CD4-positive, alpha-beta T cell treated with Interleukin-17A for 1 hour (primary cell): ENCODE measurements at places on chromosomes 4 and X.

DNA sequence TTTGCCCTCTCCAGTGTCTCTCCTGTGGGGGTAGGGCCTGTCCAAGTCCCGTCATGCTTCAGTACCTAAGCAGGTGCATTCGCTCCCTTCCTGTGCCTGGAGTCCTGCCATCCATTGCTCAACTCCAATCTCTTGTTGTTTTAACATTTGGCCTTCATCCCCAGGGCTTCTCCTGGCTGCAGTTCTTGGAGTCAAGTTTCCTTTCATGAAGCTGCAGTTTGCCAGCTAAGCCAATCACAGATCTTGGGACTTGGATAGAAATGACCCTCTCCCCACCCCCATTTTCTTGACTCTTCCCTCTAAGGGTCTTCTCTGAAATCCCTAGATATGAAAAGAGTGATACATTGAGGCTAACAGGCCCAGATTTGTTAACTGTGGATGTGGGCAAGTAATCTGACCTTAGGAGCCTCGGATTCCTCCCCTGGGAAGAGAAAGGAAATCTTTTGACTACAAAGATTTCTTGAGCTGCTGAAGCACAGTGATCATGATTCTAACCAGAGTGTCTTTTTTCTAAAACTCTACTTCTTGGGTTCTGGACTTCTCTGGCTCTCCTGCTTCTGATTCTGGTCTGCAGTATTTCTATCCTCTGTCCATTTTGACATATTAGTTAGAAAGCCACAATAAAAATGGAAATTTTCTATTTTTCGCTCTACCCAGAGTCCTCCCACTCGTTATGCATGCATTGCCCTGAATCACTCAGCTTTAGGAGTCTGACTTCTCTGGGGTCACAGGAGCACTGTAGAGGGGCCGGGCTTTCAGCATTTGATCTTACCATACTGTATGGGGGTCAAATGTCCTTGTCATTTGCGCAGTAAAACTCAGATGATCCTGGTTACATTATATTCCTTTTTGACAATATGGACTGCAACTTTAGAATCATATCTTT is 61.0 kb downstream of the CHRNA9 start:
- no peak for DNase-seq

DNA sequence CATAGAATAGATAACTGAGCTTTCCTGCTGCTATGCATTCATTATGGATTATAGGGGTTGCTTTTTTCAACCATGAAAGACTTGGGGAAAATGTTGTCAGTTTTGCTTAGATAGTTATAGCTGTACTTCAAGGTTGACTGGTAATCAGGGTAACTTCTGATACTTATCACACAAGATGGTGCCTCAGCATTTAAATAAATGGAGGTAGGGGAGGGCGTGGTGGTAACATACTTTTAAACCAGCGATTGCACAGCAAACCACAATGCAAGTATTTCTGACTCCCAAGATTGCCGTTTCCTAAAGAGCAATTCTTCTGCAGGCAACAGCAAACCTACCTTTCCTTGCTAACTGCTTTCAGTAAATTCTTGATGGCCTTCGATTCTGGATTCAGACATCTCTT is 1.3 kb downstream of the CXCL10 start:
- no peak for DNase-seq

- no peak for DNase-seq
Observed at GRCh38 chr4:70760662-70761061, 38.9 kb downstream of the RUFY3 start.

DNA sequence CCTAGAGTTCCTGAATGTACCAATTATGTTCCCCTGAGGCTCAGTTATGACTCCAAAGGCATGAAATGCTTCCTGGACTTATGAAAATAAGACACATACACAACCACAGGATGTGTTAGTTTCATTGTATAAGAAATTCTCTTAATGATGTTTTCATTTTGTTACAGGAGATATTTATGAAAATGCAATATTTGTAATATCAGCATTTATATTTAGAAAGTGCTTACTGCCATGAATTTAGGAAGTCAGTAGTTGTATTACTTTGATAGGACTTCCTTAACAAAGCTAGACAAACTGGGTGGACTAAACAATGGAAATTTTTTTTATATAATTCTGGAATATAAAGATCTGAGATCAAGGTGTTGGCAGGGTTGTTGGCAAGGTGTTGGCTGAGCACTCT is 572.1 kb upstream of the IGFBP7 start:
- DNase-seq = no peak

GRCh38 chr4:128711361-128711760 is 98.1 kb upstream of the JADE1 start:
- DNase-seq = no peak

DNA sequence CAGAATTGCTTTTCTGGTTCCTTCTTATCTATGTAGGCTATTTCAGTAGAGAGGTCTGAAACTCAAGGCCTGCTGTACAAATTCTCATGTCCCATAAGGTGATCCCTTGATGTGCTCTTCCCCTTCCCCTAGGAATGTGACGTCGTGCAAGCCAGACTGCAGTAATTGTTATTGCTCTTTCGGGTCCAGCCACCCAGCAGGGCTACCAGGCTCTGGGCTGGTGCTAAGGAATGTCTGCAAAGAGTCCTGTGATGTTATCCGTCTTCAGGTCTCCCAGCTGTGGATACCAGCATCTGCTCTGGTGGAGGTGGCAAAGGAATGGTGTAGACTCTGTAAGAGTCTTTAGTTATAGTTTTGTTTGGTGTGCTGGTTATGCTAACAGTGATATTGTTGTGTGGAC is 378.7 kb downstream of the C4orf33 start:
- no peak for DNase-seq

GRCh38 chr4:91758487-91758886 is 545.3 kb upstream of the GRID2 start:
- no peak for DNase-seq

GRCh38 chrX:12657433-12657832 is 133.8 kb upstream of the PRPS2 start:
- DNase-seq = no peak

DNA sequence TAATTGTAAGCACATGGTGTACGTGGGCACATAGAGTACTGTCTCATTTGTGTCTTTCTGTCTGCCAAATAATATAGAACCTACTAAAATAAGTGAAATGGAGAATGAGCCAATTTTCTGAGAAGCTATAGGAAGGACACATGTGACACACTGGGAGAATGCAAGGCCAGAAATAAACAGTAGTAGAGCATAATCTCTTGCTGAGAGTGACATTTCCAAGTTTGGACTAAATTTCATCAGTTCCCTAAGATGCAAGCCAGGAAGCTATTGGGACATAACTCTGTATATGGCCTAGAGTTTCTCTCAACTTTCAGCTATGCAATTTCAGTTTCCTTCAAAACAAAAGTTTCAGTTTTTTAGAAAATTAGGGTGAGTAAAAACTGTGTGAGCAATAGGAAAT is 638.7 kb downstream of the PCDH18 start:
- DNase-seq = no peak

GRCh38 chrX:100649550-100650356 is 5.8 kb downstream of the SRPX2 start:
- no peak for DNase-seq

GRCh38 chr4:6520978-6521377 is 48.6 kb upstream of the PPP2R2C start:
- no peak for DNase-seq

- DNase-seq = no peak
Observed at GRCh38 chrX:47611926-47612325, 7.7 kb downstream of the SYN1 start.

GRCh38 chr4:110108960-110109359 is 89.5 kb downstream of the ELOVL6 start:
- no peak for DNase-seq

GRCh38 chrX:50677789-50678188 is 136.2 kb downstream of the SHROOM4 start:
- DNase-seq = no peak

- no peak for DNase-seq
Observed at GRCh38 chr4:44961001-44961755, 234.8 kb upstream of the GNPDA2 start.

DNA sequence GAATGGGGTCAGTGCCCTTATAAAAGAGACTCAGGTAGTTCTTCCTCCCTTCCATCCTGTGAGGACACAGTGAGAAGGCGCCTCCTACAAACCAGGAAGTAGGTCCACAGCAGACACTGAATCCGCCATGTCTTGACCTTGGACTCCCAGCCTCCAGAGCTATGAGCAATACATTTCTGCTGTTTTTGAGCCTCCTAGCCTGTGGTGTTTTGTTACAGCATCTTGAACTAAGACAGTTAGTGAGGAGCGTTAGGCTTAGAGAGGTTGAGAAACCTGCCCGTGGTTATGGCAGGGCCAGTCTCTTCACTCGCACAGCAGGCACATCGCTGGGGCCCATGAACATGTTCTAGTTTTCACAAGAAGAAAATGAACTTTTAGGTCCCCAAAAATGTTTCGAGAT is 19.7 kb downstream of the SHROOM2 start:
- no peak for DNase-seq

- no peak for DNase-seq
Observed at GRCh38 chrX:41127477-41128192, 42.4 kb downstream of the USP9X start.

- no peak for DNase-seq
Observed at GRCh38 chr4:120653804-120654573, 268.5 kb downstream of the PRDM5 start.

DNA sequence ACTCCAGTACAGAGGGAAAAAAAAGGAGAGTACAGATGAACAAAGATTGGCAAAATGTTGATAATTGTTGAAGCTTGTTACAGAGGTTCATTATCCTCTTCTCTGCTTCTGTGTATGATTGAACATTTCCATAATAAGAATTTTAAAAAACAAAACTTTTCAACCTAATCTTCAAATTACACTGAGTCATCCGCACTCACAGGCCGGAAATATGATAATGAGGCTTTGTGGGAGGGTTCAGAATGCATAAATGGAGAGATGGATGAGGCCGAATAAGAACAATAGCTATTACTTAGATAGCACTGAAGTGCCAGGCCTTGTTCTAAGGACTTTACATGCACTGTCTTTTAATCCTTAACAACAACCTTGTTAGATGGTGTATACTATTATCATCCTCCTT is 4.6 kb upstream of the ERCC6L start:
- no peak for DNase-seq

DNA sequence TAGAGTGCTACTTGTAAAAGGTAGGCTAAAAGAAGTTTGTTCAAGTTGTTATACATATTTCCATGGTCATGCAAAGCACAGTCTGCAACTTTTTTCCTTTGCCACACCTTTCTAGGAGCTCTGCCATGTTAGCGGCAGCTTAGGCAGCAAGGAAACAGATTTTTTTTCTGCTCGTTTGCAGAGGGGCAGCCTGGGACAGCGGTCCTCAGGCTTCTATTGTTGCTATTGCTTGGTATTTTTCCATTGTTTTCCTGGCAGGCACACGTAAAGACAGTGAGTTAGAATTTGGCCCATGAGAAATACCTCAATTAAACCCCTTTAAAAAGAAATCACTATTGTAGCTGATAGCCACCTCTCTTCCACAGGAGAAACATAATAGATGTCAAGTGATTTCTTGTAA is 391.4 kb downstream of the SH2D1A start:
- no peak for DNase-seq

DNA sequence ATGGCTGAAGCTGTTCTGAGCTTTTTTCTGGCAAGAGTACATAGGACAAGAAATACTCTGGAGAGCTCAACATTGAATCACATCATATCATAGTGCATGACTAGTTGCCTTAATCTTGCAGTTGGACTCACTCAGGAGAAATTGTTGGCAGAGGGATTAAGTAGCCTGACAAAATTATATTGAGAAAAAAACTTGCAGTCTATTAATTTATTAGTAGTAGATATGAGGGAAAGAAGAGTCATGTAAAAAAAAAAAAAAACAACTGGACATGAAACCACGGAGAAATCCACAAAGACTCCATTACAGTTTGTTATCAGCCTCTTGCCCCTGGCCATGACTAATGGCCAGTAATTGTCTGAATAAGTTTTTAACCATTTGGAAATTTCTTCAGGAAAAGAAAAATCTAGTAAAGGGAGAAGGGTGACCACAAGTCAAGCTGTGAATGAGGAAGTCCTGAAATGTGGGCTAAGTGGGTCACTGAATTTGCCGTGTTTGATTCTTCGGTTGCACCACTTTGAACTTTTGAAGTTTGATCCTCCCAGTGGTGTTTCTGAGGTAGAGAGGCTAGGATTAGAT is 45.6 kb downstream of the FHL1 start:
- DNase-seq = no peak

GRCh38 chr4:2078584-2078983 is 19.5 kb downstream of the NAT8L start:
- DNase-seq = no peak

GRCh38 chr4:114597410-114598115 is 1.0 kb upstream of the UGT8 start:
- no peak for DNase-seq

DNA sequence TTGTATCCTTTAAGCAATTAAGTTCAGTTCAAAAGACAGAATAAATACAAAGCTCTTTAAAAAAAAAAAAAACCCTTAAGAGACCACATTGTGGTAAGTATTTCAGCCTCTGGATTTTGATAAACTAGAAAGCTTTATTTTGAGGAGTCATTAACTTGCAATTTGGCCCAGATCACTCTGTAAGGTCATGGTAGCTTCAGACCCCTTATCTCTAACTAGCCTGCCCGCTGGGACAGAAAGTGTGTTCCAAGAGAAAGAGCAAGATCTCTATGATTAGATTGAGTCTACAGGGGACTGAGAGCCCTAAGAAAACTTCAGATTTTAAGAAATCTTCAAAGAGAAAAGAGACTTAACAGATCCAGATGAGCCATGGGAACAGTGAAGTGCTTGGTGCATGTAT is 45.6 kb downstream of the GALNT7 start:
- no peak for DNase-seq

GRCh38 chr4:122150931-122151330 is 1.2 kb upstream of the BLTP1 start:
- peak; percentile 45 for DNase-seq

GRCh38 chr4:141339966-141340365 is 119.3 kb downstream of the ZNF330 start:
- DNase-seq = no peak

DNA sequence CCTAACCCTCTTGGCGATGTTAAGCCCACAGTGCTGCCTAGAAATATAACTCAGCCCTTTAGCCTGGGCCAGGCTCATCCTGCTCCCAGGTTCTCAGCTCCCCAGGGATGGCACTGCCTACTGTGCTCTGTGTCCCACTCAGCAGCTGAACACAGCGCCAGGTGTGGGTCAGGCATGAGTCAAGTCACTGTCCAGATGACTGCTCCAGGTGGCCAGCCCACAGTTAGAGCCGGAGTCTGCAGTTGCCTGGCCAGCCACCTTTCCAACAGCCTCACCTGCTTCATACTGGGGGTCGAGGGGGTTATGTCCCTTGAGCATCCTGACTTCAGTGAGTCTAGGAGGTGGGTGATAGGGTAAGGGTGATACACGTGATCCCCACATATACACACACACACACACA is 48.4 kb downstream of the TBC1D14 start:
- DNase-seq = no peak

GRCh38 chrX:149259241-149259640 is 245.9 kb downstream of the IDS start:
- no peak for DNase-seq

GRCh38 chrX:115940348-115940747 is 230.2 kb upstream of the AGTR2 start:
- DNase-seq = no peak

- DNase-seq = no peak
Observed at GRCh38 chr4:3715061-3715854, 50.9 kb upstream of the ADRA2C start.
